K562 (cell line): ENCODE measurements at places on chromosomes 5 and 9. TPM values are rescaled to one million over a fixed set of nuclear protein-coding genes. Genes with fewer than 3 reads are reported as not detected.
A peak's percentile ranks its signal among the peaks of the same experiment; 100 is the strongest.

AHRR gene
- 1.6 and 1.8 TPM in 2 replicates for total RNA-seq

INSYN2B gene
- total RNA-seq = not detected in 2 replicates

MARCHF3 gene
- total RNA-seq = 23.5 TPM in 2 replicates

DNA sequence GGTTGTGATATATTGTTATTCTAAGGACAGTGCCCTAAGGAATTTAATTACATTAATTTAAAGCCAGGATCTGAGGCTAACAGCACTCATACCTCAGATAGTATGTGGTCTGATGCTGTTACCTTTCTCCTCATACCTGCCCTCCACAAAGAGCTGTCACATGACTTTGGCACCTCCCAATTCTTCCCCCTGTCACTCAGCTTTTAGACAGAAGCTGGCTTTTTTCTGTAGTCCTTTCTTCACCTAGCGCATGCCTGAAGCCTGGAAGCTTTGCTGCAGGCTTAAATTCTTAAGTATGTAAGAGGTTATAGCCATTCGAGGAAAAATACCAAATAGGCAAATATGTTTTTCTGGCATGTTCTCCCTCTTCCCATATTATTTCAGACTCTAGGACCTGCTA is 61.0 kb upstream of the ADAMTS19 start:
- H3K27me3 ChIP-seq = no peaks in the 10 kb centered on the region
- no peak overlapping the region for H3K4me3 ChIP-seq
- no peaks in the 10 kb centered on the region for H3K36me3 ChIP-seq

DNA sequence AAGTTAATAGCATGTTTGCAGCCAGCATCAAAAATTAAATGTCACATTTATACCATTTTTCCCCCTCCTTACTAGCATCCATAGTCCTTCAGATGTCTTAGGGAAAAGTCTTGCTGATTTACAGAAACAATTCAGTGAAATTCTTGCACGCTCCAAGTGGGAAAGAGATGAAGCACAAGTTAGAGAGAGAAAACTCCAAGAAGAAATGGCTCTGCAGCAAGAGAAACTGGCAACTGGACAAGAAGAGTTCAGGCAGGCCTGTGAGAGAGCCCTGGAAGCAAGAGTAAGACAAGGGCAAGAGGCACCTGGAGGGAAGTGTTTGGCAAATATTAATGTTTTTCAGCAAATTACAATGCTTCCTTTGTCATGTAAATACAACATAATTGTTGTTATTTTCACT is 60.4 kb downstream of the RAB14 start:
- H3K27ac ChIP-seq = no peak overlapping the region
- peaks cover 82% of the 10 kb centered on the region for H3K36me3 ChIP-seq
- no peaks in the 10 kb centered on the region for H3K27me3 ChIP-seq
- DNase-seq = no peak
- H3K4me3 ChIP-seq = no peak overlapping the region
- no peaks in the 10 kb centered on the region for H3K4me1 ChIP-seq

DNA sequence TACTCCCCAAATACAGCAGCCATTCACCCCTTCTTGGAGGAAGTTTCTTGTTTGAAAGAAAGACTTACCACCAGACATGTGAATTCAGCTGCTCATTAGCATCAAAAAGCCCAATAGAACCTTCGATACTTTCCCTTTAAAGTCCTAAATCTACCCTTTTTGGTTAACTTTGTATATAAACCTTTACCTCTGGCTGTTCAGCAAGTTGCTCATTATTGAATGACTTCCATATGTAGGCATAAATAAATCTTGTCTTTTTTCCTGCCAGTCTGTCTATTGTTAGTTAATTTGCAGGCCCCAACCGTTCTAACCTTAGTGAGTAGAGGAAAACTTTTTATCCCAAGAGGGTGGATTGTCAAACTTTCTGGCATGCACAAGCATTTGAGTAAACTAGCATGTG is 27.9 kb upstream of the FBXL17 start:
- H3K4me1 ChIP-seq = no peaks in the 10 kb centered on the region
- H3K4me3 ChIP-seq = no peak overlapping the region
- H3K27ac ChIP-seq = no peak overlapping the region
- no peak for DNase-seq

GRCh38 chr5:147400881-147401280 is 109.0 kb downstream of the DPYSL3 start:
- H3K4me3 ChIP-seq = no peak overlapping the region
- no peak for DNase-seq
- no peaks in the 10 kb centered on the region for H3K4me1 ChIP-seq
- H3K36me3 ChIP-seq = no peaks in the 10 kb centered on the region

GRCh38 chr9:112867275-112867991 is 23.2 kb downstream of the SLC46A2 start:
- H3K27me3 ChIP-seq = no peaks in the 10 kb centered on the region
- H3K36me3 ChIP-seq = no peaks in the 10 kb centered on the region
- H3K4me3 ChIP-seq = peak overlapping the region; percentile 31; the same call in 1 of the 2 replicates
